ENCODE measurements at places on chromosomes 5 and 9.

DNA sequence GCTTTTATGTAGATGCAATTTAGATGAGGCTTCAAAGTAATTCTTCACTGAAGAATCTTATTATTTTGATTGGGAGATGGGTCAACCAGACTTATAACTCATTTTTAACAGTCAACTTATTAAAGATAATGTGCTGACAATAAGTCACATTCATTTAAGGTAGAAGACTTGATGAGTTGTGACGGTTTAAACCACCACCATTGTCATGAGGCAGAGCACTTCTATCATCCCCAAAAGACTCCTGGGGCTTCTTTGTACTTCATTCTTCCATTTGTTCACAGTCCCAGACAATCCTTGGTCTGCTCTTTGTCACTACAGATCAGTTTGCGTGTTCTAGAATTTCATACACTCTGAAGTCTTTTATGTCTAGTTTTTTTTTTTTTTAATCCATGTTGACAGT is 346.1 kb downstream of the RASEF start:
- no peak for DNase-seq

DNA sequence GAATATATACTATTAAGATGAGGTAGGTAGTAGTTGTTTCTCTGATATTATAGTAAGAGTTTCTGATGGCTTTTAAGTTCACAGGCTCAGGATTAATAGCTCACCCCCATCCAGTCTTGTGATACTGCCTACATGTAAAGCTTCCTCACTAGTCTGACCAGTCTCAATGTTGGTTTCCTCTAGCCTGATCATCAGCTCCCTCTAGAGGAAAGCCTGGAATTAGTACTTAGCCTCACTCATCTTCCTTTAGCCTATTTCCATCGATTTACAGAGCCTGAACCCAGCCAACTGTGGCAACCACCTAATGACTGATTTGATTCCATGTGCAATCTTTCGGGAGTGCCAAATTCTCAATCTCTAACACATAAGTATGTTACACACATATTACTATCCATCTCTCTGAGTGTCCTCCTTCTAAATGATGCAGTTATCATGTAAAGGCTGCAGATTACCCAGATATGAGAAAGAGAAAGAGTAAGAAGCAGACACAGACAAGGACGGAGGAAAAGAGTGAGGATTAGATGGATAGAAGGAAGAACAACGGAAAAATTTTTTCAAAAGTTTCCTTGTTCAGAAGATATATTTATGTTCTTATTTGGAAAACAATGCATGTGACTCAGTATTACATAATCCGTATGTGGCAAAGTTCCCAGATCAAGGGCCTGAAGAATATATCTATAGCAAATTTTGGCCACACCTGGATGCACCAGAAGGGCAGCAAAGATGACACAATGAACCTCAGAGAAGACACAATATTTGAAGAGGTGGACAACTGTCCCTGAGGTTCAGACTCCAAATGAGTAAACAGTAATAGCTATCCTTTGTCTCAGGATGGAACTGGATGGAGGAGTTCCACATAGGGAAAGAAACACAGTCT is 333.7 kb downstream of the ELAVL2 start:
- peak; percentile 66 for DNase-seq

- no peak for DNase-seq
These were observed 111.1 kb downstream of the ASTN2 start for GRCh38 chr9:117303643-117304230.

DNA sequence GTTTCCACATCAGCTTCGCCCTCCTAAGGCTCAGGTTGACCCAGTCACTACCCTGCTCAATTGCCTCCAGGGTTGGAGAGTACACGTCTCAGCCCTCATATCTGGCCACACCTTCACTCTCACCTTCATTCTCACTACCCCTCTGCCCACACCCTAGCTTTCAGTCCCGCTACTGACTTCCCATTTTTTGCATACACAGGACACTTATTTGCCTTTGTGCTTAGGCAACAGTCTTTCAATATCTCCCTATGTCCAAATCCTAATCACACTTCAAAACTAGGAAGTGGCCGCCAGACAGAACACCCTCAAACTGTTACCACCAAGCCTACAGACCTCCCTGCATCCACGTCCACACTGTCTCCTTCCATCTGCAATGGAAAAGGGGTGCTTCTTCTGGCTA is 10.9 kb downstream of the MCTP1 start:
- DNase-seq: no peak

- DNase-seq: no peak
These were observed 1.3 kb downstream of the SLC6A3 start for GRCh38 chr5:1443991-1444360.

- no peak for DNase-seq
These were observed 13.6 kb upstream of the FUBP3 start for GRCh38 chr9:130565792-130566191.

DNA sequence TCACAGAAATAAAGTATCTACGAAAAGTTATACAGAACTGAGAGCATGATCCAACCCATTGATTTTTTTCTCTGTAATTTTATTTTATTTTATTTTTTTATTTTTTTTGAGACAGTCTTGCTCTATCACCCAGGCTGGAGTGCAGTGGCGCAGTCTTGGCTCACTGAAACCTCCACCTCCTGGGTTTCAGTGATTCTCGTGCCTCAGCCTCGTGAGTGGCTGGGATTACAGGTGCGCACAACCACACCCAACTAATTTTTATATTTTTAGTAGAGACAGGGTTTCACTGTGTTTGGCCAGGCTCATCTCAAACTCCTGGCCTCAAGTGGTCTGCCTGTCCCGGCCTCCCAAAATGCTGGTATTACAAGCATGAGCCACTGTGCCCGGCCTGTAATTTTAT is 107.3 kb downstream of the VPS13A start:
- no peak for DNase-seq

GRCh38 chr5:170147051-170147752 is 41.5 kb downstream of the FOXI1 start:
- no peak for DNase-seq

- no peak for DNase-seq
These were observed 122.7 kb downstream of the GCNT1 start for GRCh38 chr9:76581731-76582130.

- DNase-seq: peak; percentile 93
These were observed 617.0 kb upstream of the CDH18 start for GRCh38 chr5:20604992-20605391.

- DNase-seq: no peak
These were observed 86.7 kb downstream of the GPR21 start for GRCh38 chr9:123120131-123120530.

DNA sequence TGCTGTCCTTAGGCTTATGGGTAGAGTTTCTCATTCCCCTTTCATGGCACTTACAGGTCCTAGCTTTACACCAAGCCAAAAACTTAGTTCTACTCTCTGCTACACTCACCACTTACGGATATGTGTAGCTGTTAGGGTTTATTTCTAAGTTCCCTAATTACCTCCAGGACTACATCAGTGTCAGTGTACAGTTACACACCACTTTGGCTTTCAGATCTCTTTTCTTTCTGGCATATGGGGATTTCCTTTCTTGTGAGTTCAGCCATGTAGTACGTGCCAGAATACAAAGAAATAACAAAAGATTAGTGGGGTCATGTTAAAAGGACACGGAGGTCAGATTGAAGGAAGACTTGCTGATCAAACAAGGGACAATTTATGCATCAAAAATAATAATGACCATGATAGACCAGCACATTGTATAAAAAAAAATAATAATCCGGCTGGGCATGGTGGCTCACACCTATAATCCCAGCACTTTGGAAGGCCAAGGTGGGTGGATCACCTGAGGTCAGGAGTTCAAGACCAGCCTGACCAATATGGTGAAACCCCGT is 41.8 kb downstream of the LYRM7 start:
- no peak for DNase-seq

- DNase-seq: no peak
These were observed 8.6 kb downstream of the SLC2A8 start for GRCh38 chr9:127405344-127406125.

GRCh38 chr9:125974705-125975104 is 227.5 kb downstream of the PBX3 start:
- no peak for DNase-seq

DNA sequence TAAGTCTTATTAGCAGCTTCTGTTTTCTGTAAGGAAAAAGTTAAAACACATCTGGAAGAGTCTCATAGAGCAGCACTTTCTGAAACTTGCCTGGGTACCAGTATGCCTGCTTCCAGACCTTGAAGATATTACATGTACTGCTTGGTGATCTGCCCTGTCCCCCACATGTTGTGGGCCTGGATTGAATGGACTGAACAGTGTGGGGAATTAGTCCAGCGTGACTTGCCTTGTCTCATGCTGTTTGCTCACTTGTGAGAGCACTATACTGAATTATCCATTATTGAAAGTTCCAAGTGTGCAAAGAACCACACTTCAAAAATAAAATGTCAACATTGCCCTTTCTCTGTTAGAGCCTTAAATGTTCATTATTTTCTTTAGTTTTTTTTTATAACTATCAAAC is 8.9 kb downstream of the CTNNA1 start:
- no peak for DNase-seq

DNA sequence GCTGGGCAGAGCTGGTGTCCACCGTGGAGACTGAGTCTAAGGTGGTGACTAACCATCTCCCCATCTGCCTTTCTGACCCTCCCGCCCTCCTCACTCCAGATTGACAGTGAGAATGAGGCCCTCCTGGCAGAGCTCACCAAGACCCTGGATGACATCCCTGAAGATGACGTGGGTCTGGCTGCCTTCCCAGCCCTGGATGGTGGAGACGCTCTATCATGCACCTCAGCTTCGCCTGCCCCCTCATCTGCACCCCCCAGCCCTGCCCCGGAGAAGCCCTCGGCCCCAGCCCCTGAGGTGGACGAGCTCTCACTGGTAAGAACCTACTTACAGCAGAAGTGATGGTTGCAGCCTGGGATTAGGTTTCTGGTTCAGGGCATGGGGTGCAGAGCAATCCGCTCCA is 96.5 kb downstream of the PPARGC1B start:
- no peak for DNase-seq

DNA sequence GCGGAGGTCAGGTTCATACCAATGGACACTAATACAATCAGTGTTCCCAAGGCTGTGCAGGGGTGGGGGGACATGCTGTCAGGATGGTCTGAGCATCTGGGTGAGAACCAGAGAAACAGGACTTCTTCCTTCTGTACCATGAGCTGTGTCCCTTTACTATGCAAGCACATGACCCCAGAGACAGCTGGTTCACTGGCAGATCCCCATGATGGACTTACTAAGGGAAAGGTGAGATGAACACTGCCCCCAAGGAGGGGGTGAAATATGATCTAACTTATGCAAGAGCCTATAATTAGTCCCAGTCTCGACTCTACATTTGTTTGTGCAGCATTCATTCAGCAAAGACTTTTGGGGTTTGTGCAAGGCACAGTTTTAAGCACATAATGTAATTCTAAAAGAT is 91.4 kb downstream of the LIFR start:
- DNase-seq: peak; percentile 50

DNA sequence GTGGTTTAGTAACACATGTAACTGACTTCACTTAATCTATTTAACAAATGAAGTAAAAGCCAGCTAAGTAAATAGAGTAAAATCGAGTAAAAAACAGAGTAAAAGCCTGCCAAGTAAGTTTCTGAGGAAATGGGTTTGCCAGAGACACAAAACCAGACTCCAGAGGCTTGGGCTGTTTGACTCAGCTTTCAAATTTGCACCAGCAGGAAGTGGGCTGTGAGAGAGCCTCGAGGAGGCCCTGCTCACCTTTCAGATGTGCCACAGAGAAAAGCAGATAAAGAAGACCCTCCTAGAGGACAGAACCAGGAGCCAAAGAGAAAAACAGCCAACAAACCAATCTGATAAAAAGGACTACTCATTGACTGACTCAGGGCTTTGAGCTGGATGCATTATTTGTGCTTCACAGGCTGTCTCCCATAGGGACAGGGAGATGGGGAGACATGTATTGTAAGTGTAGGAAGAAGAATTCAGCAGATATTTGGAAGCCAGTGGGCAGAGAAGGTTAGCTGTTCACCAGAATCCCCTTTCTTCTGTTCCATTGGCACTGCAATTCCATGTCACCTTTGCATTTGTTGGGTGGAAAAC is 14.4 kb upstream of the AMACR start:
- no peak for DNase-seq

GRCh38 chr5:171223927-171224326 is 85.1 kb upstream of the TLX3 start:
- no peak for DNase-seq

All from muscle of back (tissue), 13 donors.